ENCODE measurements at places on chromosomes 4 and X.

DNA sequence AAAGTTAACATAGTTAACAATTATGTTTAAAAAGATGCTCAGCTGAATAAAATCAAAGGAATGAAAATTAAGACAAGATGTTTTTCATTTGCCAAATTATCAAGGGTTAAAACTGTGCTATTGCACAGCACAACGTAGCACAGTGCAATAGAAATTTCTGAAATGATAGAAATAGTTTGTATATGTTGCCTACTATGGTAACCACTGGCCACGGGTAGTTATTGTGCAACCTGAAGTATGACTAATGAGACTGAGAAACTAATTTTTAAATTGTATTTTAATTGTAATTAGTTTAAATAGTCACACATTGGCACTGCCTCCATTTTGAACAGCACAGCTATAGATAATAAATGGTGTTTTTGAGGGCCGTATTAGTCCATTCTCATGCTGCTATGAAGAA, 343.1 kb upstream of the FAM241A start:
- DNase-seq: no peak

DNA sequence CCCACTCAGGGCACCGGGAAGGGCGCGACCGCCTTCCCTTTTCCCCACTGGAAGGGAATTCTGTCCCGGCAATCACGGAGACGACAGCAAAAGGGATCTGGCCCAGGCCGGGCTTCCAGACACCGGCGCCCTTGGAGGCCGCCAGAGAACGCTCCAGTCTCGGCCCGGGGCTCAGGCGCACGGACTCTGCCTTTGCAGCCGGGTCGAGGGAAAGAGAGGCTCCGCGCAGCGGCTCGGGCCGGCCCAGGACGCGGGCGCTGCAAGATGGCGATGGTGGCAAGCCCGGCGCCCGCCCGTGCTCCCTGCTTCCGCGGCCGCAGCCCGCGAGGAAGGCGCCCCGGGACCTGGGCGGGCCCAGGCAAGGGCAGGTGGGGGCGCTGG, 1.1 kb downstream of the CTBP1 start:
- DNase-seq: no peak

DNA sequence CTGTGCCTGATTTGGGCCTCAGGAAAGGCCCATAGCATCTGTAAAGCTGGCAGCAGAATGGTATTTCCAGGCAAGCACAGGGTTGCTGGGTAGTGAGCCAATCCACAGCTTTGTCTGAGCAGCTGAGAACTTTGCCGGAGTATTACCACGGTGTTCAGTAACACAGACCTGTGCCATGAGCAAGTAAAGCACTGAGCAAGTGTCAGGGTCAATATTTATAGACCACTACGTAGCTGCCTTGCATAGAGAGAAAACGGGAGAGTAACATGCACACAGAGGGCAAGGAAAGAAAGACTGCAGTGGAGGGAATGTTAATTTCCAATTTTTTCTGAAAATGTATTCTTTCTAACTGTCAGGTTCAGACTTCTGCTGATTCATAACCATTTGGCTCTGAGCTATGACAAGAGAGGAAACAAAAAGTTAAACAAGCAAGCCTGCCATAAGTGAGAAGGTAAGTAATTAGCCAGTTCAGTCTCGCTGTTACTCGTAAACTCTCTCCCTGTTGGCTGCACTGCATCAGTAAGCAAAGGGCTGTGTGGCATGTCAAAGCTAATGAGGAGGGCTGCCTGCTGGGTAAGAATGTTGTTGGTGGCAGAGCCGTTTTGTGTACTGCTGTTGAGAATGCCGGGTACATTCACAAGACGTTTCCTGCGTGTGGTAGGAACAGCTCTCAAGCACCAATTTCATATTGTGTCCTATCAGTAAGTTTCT, 238.1 kb downstream of the BMPR1B start:
- no peak for DNase-seq

DNA sequence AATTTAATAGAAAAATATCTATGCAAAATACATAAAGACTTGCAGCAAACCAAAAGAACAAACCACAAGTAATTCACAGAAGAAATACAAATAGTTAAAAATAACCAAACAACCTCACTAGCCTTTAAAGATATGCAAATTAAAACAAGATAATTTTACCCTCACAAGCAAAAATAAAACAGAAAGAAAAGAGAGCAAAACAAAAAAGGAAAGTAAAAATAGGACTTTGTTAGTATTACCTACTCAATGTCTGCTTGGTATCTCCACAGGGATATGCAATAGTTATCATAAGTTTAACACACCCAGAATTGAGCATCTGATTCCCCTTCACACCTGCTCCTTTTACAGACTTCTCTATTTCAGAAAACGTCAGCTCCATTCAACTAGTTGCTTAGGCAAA, 737.5 kb upstream of the MAGEB2 start:
- DNase-seq: no peak

- no peak for DNase-seq
These were observed 167.7 kb downstream of the ZNF518B start for GRCh38 chr4:10289538-10289906.

DNA sequence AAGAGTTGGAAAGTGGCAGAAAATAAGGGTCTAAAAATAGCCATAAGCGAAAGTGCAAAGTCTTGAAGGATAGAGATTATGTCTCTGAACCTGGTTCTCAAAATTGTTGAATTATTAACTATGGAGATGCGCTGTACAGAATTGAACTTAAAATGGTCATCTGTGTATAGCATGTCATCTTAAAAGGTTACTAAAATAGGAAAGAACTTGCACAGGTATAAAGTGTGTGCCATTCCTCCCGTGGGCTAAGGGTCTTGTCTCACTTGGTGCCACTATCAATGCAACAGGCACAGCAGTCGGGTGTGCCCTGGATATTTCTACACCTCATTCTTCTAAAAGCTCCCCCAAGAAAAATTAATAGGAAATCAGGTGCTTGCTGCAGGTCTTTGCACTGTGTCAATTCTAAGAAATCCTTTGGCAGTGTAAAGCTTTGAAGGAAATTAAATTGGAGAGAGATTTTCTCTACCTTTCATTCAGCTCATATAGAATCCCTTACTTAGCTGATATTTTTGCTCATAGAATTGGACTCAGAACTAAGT, 2.4 kb downstream of the SORBS2 start:
- no peak for DNase-seq

GRCh38 chr4:186258216-186258811, 7.7 kb upstream of the F11 start:
- no peak for DNase-seq

DNA sequence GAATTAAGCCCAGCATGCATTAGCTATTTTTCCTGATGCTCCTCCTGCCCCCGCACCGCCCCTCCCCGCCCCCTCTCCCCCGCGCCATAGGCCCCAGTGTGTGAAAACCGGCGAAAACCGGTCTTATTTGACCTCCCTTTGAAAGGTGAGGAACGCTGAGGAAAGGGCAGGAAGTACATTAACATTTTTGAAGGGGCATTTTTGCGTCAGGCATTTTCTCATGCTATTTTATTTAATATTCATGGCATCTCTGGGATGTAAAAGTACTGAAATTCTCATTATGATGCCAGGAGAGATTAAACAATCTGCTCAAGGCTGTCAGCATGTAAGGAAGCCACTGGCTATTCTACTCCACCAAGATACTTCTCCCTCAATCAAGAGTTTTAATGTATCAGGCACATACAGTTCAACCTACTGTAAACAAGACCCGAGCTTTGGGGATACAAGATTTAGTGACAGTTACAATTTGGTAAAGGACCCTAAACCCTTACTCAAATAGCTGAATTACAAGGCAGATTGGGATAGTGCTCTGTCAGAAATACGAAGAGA, 1.2 kb upstream of the NMU start:
- no peak for DNase-seq

GRCh38 chr4:2322227-2322626, 60.3 kb upstream of the MXD4 start:
- no peak for DNase-seq

GRCh38 chr4:5638316-5638715, 70.0 kb downstream of the EVC2 start:
- DNase-seq: no peak

DNA sequence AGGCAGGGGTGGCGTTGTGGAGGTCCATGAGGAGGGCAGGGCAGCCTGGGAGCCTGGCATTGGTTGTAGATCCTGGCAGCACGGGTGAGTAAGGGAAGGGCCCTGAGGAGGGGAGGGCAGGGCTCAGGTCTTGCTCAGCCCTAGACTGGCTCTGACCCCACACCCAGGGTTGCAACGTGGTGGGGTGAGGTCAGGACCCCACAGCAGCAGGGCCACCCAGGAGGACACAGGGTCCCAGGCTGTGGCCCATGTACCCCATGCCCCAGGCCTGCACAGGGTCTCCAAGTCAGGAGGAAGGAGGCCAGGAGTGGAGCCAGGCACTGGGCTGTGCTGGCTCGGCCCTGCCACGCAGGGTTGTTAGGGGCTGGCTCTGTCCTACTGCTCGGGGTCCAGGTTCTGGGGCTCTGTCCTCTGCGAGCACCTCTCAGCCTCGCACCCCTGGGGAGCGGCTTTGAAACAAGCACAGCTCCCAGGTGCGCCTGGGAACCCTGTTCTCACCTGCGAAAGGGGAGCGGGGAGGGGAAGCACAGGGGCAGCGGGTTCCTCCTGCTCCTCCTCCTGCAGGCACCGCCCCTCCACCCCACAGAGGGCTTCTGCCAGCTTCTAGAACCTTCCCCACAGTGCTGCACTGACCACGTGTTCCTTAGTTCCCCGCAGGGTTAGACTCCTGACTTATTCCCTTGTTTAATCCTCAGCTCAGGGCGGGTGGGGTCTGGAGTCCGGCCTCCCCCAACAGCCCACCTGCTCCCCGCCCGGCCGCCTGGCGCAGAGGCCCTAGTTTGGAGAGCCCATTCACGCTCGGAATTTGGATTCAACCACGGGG, 20.4 kb downstream of the MSANTD1 start:
- no peak for DNase-seq

DNA sequence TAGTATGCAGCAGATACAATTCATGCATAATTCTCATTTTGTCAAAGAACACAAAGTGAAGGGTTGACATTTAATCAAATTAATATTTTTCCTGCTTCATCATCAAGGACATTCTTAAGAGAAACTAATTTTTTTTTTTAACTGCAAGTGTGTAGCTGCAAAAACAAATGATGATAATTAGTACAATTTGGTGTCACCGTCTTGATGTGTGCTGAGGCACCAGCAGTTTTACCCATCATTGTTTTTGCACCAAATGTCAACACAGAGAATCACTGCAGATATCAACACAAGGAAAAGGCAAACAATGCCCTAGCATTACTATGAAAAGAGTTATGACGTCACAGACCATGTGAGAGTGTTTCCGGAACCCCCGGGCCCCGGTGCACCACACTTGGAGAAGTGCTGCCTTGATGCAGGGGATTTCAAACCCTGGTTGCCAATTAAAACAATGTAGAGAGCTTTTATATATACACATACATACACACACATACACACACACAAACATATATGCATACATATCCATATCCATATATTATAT, 55.9 kb downstream of the AGA start:
- DNase-seq: no peak

- DNase-seq: no peak
These were observed 584.8 kb downstream of the PPARGC1A start for GRCh38 chr4:23305026-23305425.

GRCh38 chr4:67659065-67659464, 41.9 kb downstream of the UBA6 start:
- DNase-seq: no peak

DNA sequence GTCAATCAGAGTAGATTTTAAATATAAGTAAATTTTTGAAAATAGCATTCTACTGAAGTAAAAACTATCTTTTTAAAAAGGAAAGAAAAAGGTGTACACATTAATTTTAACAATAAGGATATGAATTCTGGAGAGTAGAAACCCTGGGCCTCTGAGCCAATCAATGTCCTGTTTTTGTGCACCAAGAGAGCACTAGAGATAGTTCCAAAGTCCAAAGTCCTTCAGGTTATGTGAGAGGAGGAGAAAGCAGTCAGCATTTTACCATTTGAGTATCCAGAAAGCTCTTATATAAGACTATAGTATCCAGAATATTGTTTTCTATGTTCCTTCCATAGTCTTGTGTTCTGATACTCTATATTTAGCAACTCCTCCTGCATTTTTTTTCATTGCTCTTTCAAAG, 3.3 kb upstream of the TCEAL8 start:
- DNase-seq: no peak

DNA sequence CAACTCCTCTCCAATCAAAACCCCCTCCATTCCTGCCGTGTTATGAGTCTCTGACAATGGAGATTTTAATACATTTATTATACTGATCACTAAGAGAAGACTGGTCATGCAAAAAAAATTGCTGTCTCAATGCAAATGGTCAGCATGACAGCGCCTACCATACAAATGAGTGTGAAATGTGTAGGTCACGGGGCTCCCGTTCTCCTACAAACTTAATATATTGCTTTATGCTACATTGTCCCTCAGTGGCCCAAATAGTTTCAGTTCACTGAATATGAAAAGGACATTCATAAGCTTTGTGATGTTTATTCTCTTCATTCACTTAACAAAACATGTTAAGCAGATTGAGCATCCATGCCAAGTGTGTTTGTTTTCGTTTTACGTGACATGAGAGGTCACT, 116.1 kb downstream of the SPANXN3 start:
- no peak for DNase-seq

DNA sequence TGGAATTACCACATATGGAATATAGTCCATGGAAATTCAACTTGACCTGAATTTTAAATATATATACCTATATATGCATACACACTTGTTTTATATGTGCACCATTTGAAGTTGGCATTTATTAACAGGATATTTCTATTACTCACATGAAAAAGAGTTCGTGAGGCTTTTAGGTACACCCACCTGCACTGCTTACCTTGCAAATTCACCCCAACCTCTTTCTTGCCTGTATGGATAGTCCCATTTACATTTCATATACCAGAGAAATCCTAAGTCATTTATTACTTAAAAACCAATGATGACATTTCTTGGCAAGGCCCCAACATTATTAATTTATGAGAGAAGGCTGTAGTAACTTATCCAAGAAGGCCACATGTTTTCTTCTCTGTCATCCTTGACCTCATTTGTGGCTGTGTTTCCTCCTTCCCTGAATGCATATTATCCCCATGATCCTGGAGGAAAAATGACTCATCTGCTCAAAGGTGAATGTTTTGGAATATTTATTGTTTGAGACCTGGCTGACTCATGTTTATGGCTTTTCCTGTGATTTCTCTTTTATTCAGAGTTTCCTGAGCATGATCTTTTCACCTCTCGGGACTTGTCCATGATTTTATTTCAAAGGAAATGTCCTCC, 62.2 kb upstream of the FAM241A start:
- no peak for DNase-seq

GRCh38 chrX:120251471-120252011, 929 bp downstream of the ZBTB33 start:
- peak; percentile 6 for DNase-seq

DNA sequence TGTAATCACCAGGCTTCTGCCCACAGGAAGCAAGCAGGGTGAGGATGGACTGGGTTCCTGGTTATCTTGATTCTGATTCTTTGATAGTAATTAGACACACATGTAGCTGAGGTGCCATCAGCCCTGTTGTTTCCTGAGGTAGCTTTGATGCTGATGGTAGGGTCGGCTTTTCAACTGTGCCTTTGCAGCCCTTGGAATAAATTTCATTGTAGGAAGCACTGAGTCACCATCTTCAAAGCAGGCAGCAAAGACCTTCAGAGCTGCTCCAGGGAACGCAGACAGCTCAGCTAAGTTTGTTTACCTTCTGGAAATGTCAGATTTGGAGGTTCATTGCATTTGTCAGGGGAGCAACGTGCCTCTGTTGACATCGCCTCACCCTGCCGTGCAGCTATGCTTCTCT, 135.4 kb downstream of the ASMT start:
- DNase-seq: no peak

All from T-cell (primary cell).